ENCODE measurements at places on chromosomes 6 and 20.

DNA sequence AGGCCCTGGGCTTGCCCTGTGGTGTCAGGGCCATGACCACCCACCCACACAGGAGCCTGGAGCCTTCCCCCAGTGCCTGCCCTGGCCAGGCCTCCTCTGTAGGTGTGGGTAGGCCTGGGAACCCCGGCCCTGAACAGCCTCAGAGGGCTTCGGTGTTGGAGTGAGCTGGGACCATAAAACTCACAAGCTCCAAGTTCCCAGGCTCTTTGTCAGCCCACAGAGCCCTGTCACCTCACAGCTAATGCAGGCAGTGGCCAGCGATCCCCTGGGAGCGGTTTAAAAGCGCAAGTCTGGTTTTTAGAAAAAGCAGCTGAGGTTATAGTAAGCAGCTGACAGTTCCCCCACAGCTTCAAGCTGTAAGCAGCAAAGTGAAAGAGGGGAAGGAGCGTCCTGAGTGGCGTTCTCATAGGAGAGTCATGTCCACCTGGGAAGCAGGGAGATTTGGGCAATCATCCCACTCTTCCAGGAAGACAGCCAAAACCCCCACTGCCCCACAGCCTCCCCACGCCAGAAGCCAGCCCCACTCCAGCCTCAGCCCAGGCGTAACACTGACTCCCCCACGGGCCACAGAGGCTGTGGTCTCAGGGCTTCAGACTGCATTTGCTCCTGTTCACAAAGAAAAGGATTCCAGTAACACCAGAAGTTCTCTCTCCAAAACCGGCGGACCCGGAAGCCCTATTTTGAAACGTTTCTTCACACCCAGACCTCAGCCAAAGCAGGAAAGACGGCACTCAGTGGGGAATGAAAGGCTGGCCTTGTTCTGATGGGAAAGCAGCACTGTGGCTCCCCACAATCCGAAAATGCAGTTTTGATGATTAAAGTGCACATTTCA, 34.3 kb upstream of the FOXC1 start:
- no peak for DNase-seq

GRCh38 chr20:54064939-54065338, 5.5 kb downstream of the BCAS1 start:
- no peak for DNase-seq

DNA sequence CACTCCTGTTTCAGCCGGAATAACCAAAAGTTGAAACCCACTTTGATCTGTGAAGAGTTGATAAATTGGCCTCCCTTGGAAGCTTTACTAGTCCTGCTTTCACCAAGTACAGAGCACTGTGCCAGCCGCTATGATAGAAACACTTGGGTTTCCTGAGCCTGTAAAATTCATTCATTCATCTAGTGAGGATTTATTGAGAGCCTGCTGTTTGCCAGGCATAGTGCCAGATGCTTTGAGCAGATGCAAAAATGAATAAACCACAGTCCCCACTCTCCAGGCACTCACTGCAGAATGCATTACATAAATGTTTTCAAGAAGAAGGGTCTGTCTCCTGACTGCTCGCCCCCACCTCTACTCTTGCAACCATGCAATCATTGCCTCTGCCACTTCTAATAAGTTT, 25.3 kb upstream of the TMEM217 start:
- no peak for DNase-seq

GRCh38 chr20:23441850-23442313, 2.4 kb downstream of the CSTL1 start:
- peak; percentile 85 for DNase-seq

- no peak for DNase-seq
These were observed 14.3 kb downstream of the STX7 start for GRCh38 chr6:132498638-132499037.

DNA sequence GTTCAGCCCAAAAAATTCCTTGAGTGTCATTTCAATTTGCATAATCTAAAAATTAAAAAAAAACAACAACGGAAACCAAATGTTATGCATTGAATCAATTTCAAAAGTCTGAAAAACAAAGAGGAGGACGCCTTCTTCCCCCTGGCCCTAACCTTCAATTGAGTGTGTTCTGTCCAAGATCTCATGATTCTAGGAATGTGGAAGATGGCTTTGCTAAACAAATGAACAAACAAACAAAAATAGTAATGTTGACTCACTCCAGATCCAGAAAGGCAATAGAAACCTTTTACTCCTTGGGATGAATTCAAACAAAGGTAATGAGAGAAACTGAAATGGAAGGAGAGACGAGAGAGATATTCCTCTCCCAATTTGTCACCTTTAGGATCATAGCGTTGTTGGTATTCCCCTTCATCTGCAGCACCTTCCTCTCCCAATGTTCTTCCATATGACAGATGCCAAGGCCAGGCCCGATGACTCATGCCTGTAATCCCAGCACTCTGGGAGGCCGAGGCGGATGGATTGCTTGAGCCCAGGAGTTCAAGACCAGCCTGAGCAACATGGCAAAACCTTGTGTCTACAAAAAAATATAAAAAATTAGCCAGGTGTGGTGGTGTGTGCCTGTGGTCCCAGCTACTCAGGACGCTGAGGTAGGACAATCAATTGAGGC, 109.2 kb upstream of the ADGRF1 start:
- no peak for DNase-seq

- peak; percentile 71 for DNase-seq
These were observed 208.0 kb downstream of the FARS2 start for GRCh38 chr6:5469101-5469846.

GRCh38 chr6:69487688-69488087, 309.1 kb downstream of the LMBRD1 start:
- DNase-seq = no peak

GRCh38 chr20:32108814-32109391, 611 bp upstream of the TM9SF4 start:
- no peak for DNase-seq

DNA sequence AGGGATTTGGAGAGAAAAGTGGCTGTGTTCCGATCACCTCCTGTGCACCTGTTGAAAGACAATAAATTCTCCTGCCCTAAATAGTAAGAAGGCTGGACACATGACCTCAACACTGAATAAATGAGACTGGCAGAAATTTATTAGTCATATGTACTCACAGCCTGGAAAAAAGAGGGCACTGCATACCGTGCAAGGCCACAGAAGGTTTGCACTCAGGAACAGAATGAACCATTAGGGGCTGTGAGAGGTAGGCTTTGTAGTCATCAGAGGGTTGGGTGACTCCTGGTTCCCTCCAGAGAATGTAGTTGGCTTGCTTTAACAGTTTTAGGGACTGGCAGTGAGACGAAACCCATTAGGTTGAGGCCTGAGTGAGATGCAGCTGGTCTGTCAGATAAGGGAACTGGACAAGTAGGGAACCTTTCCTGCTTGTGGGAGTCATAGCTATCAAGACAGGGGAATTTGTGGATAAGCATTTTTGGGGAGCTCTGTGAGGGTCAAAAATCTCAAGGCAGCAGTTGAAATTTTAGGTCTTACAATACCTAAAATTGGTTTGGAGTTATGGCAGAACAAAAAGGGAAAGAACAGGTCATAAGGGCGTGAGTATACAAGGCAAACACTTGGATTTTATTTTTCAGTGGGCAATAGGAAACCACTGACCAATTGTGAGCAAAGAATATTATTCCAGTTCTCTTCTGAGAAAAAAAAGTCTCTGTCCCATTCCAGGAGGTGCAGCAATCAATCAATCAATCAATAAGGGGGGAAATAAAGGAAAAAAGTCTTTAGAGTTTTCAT, 67.9 kb upstream of the BTN3A2 start:
- no peak for DNase-seq

DNA sequence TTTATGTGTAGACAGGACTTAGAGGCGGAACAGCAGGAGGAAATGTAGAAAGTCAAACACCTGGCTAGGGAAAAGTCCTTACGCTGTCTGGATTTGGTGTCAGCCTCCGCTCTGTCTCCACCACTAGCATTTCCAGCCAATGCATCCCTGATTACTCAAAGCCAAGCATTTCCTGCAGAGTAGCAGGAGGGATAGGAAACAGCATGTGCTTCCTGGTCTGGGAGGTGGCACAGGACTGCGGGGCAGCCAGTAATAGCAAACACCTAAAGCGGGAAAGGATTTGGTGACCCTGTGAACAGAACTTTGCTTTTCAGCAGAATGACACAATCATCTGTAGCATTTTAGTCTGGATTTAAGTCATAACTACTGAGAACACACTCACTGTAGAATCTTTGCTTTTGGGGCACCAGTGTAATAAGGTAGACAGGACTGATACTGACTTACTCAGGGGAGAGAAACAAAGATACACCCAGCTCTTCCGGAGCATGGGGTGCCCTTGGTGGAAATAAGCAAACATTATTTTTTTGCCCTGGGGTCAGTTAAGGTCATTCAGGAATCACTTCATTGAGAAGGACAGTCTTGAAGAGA, 133.3 kb upstream of the AHI1 start:
- DNase-seq = no peak

DNA sequence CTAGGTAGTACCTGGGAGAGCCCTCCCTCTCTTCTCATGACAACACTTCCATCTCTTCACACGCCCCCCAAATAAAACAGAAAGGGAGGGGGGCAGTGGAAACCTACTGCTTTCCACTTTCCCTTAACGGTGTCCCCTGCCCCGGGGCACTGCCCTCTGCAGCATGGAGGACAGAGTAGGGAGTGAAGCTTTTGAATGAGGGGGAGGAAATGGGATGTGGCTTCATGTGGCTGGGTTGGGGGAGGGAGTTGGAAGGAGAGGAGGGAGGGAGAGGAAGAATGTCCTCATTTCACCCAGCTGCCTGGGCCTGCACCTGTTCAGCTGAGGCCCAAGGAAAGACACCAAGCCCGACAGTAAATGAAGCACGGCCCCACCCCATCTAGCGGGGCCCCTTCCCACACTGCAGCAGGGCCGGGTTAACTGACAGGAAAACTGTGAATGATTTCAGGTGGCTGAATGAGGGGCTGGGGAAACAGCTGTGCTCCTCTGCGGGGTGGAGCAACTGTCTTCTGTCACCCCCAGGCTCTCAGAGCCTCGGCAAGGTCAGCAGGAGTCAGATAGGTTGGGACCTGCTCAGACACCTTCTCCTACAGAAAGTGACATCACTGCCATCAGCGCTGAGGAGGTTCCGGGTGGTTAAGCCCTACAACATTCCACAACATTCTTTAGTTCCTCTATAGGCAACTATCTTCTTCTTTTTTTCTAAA, 40.0 kb upstream of the TAF8 start:
- peak; percentile 83 for DNase-seq

DNA sequence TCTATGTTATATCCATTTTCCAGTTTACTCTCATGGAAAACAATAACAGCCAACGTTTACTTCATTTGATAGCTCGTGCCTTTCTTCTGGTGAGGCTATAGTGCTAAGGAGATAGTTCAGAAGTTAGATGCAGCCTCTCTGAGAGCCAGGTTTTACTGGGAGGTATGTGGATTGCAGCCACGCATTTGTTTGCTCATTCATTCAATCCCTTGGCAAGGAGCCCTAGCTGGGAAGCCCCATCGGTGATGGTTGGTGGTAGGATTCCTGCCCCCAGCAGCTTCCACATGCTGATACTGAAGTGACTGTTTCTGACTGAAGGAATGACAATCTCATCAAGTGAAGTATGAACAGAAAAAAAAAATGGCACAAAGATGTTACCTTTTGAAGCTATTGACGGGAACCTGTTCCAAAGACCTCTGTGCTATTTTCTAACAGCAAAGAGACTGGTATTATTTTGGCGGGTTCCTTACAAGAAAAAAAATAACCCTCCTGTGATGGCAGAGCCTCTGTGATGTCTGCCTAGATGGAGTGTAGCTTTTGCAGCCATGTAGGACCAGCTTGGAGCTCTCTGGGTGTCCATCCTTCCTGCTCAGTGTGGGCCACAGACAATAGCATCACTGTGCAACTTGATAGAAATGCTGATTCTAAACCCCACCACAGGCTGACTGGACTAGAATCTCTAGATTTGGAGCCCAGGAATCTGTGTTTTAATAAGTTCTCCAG, 30.6 kb downstream of the SNAP25 start:
- DNase-seq = no peak

DNA sequence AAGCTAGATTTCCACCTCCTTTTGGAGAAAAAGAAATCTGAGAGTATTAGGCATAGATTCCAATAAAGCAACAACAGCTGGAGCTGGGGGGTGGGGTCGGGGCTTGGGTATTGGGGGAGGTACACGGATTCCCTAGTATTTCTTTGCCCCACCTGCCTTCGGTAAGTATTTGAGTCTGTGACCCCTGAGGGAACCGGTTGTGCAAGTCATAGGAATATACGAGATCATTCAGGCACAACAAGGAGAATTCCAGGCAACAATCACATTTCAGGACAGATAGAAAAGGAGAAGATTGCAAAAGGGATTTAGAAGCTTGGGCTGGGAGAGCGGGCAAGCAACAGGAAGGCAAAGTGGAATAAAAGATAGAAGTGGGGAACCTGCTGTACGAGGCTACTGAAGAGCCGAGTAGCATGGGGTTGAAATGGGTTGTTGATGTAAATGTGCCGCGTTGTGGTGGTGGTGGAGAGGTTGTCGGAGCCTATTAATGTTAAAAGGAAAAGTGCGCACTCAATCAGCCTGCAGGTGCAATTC, 148.9 kb downstream of the BCAS1 start:
- no peak for DNase-seq

DNA sequence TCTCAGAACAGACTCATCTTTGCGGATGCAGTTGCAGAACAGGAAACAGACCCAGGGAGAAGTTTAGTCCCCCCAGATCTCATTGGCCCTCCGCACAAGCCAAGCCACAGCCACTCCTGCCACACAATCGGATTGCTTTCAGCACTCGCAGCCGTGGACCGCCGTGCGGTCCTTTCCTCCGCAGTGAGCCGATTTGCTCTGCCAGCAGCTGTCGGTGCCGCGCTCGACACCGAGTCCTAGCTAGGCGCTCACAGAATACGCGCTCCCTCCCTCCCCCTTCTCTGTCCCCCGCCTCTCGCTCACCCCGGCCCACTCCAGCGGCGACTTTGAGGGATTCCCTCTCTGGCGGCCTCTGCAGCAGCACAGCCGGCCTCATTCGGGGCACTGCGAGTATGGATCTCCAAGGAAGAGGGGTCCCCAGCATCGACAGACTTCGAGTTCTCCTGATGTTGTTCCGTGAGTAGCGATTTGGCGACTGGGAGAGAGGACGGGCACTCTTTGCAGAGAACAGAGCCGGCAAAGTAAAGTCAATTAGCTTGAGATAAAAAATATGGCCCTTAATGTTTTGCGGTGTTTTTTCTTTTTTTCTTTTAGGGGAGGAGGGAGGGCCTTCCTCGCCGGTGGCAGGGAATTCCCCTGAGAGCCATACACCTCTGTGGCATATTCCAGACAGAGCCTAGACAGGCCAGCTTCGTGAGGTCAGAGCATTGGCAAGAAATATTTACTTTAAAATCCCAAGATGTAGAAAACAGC, at the start of gene LAMP5:
Gene LAMP5, plus strand, starts transcription at position 130 of the 753 bp plus-strand sequence. Its CDS starts 263 bp downstream, at position 393.
- DNase-seq = peak; percentile 79

- DNase-seq = no peak
These were observed 143.1 kb downstream of the CDK19 start for GRCh38 chr6:110672122-110672521.

GRCh38 chr6:156013155-156013554, 557.5 kb upstream of the NOX3 start:
- DNase-seq = no peak

- peak; percentile 93 for DNase-seq
These were observed 231.8 kb downstream of the BCKDHB start for GRCh38 chr6:80338201-80338836.

Data from WERI-Rb-1 (cell line).